ENCODE measurements at places on chromosomes 3 and 15.

- DNase-seq, result no peak
Measured at GRCh38 chr3:157467200-157467599, 30.6 kb downstream of the PTX3 start.

DNA sequence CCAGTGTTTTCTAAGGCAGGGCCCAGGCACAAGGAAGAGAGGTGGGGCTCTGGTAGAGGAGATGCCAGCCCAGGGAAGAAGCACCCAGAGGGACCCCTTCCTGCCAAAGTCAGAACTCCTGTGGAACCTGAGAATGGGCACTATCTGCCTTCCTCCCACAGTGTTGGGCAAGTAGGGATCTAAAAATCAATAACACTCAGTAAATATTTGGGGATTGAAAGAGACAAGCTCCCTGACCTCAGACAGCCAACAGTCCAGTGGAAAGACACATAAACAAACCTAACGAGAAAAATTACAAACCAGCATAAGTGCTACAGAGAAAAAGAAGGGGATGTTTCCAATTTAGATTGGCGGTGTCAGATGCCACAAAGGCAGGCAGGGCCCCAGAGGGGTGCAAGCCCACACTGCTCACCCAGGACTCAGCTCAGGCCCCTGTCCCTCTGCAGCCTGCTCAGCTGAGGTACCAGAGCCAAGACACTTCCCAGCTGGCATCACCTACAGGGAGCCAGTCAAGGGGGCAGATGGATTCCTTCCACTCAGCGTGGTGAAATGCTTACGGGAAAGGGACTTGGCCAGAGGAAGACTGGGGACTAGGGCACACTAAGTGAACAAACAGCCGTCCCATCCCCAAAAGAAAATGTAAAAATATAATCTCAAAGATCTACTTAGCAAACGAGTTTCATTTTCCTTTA is 15.9 kb downstream of the ADCY5 start:
- DNase-seq, result no peak

DNA sequence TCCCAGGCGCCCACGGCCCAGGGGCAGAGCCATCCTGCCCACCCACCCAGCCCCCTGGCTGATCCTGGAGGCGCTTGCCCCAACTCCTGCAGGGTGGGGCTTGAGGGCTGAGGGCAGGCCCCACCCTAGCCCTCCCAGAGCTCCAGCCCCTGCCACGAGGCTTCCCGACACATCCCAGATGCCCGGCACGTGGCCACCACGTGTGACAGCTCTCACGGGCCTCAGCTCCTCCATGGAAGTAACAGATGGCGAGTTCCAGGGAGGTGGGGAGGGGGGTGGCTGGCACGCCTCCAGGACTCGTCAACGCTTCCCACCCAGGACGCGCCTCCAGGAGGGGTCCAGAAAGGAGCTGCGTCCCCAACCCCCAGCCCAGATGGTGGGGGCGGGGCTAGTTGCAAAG is 29.1 kb downstream of the PLXND1 start:
- DNase-seq, result no peak

DNA sequence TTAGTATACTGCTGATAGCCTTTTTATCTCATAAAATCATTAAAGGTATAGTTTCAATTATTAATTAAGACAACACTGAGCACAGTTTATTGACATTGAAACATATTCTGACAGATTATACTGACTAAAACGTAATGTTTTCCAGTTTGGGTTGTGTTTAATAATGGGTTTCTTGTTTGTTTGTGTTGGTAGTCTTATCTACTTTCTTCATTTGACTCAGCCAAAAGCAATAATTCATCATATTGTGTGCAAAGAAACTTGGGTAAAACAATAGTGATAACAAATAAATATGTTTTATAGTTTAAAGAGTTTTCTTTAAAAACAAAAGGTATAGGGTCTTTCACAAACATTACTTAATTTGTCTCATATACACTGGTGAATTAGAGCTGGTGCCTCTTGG is 629.2 kb upstream of the AGTR1 start:
- DNase-seq, result no peak

DNA sequence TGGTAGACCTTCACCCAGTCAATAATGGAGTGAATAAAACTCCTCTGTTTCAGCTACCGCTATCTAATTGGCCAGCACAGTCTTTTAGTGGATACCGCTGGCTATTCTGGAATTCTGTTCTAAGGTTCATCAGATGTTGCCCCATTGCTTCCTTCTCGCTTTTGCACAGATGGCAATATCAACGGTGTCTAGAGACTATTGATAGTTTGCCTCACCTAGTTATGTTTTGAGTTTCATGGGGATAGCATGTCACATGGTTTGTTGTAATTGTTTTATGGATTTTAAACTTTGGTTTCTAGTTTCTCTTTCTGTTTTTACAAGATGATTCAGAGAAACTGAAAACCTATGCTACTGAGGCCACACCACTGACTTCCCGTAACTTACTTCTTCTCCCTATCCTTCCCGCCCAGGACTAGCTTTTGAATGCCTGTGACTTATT is 2.0 kb downstream of the XRN1 start:
- no peak for DNase-seq

- no peak for DNase-seq
Measured at GRCh38 chr15:57502116-57502515, 89.6 kb upstream of the MYZAP start.

DNA sequence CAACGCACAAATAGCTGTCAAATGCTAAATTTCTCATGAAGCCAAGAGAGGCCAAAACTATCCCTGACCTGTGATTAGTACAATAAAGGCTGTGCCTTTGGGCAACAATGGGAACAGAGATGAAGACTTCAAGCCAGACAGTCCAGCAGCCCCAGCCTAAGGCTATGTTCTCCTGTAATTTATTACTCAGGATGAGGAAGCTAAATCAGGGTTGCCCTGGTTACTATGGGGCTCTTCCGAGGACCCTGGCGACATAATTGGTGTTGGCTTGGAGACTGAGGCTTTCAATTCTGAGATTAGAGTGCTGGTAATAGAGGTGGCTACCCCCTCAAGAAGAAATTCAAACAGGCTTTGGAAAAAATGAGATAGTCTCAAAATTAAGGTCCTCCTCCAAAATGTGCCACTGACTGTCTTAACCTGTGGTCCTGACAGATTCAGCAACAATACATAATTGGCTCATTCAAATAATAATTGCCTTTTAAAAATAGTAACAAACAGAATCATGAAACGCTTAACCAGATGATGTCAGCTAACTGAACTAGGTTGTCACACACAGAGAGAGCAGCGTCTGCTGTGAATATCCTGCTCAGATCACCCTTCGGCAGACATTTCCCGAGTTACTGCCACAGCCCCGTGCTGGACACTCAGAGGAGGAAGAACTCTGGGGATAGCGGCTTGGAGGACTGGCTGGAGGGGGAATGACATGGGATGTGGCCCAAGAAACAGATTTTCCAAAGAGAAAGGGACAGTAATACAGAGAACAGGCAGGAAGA is 43.0 kb downstream of the NSMCE3 start:
- no peak for DNase-seq

All from stimulated activated CD8-positive, alpha-beta memory T cell treated with anti-CD3 and anti-CD28 coated beads, Interleukin-4, amount 100 ng/mL, for 4 hours (primary cell).